ENCODE measurements at places on chromosomes 1 and 21.

DNA sequence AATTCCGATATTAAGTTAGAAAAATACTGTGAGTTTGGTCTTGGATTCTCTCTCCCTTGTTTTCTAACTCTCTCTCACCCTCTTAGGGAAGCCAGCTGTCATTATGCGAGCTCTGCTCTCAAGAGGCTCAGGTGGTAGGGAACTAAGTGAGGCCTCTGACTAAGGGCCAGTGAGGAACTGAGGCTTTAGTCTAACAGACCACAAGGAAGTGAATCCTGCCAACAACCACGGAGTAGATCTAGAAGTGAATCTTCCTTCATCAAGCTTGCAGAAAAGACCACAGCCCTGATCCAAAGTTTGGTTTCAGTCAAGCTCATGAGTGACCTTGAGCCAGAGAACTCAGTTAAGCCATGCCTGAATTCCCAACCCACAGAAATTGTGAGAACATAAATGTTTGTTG is 180.1 kb upstream of the PRMT6 start:
- DNase-seq, result no peak

GRCh38 chr1:36457691-36458090 is 6.5 kb downstream of the MRPS15 start:
- DNase-seq, result no peak

DNA sequence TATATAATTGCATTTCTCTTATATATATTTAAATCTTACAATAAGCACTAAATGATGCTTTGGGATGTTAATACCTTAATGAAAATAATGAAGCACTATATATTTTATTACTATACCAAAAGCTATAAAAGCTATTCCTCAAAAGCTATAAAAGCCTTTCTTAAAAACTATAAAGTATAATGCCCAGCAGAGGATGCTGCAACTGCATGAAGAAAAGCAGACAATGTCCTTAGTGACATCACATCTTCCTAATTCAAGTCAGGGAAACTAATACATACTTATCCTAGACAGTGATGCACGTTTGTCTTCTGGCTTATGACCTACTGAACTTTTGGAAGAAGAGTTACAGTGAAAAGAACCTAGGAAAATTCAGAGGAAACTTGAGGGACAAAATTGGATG is 13.6 kb upstream of the C1orf185 start:
- DNase-seq, result no peak

DNA sequence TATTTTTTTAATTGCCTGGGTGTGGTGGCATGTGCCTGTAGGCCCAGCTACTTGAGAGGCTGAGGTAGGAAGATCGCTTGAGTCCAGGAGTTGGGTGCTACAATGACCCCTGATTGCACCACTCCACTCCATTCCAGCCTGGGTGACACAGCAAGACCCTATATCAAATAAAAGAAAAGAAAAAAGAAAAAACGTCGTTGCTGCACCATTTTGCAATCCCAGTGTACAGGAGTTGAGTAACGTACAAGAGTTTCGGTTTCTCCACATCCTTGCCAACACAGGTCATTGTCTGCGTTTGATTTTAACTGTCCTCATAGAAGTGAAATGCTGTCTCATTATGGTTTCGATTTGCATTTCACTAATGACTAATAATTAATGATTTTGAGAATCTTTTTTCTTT is 7.9 kb downstream of the ZNF684 start:
- DNase-seq, result no peak

DNA sequence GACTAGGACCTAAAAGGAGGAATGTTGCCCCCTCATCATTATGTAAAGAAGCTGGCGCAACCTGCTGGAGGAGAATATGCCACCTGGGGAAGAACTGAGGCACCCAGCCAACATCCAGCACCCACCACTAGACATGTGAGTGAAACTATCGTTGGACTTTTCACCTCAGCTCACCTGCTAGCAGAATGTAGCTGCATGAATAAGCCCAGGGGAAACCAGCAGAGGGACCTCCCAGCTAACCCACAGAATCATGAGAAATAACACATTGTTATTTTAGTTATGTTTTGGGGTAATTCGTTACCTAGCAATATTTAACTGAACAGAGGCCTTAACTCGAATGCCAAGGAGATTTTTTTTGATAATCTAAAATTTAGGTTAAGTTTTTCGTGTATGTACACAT is 542.5 kb upstream of the DAB1 start:
- DNase-seq, result no peak

GRCh38 chr1:194117582-194117981 is 931.2 kb upstream of the B3GALT2 start:
- no peak for DNase-seq

DNA sequence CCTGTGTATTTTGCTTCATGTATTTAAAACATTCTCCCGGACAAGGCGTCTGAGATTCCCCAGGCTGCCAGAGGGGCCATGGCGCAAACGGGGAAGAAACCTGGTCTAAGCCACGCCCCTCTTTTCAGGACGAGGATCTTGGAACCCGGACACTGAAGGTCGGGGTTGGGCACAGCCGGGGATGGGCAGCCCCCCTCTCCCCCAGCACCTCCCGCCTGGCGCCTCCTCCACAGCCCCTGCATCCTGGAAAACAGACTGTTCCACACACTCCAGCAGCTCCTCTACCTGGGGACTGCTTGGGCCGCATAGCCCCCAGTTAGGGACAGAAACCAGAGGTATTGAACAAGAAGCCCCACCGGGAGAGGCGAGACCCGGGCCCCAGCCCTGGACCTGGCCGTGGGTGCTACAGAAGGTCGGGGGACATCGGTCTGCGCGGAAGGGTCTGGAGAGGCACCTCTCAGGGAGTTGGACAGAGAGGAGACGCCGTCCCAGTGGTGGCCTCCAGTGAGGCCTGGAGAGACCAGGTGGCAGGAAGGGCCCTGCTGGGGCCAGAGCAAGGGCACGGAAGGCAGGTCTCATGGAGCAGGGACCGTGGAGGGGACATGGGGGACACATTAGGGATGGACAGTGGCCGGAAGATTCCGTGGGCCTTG is 5.4 kb downstream of the TP73 start:
- DNase-seq, result no peak

- DNase-seq, result no peak
Measured at GRCh38 chr1:171664976-171665375, 12.5 kb upstream of the MYOC start.

DNA sequence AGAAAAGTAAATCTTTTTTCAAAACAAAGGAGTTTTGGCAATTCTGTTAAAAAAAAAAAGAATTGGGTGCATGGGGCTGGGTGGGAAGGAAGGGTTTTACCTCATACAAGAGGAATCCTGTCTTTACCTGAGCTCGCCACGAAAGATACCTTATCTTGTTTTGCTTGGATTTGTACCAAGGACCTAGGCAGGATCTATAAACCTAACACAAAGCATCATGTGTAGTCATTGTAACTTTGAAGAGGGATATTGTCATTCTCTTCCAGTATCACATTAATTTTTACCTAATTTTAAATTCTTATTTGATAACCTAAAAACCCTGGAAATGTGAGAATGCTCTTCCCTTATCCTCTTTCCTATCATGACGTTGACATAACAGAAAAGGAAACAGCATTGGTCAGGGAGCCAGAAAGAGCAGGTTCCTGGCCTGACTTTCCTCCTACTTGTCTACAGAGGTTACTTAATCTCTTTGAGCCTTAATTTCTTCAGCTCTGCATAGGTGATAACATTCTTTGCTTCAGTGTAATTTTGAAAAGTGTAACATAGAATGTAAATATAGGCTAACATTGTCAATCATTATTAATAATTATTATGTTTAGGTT is 4.0 kb upstream of the LAMC1 start:
- DNase-seq, result no peak

DNA sequence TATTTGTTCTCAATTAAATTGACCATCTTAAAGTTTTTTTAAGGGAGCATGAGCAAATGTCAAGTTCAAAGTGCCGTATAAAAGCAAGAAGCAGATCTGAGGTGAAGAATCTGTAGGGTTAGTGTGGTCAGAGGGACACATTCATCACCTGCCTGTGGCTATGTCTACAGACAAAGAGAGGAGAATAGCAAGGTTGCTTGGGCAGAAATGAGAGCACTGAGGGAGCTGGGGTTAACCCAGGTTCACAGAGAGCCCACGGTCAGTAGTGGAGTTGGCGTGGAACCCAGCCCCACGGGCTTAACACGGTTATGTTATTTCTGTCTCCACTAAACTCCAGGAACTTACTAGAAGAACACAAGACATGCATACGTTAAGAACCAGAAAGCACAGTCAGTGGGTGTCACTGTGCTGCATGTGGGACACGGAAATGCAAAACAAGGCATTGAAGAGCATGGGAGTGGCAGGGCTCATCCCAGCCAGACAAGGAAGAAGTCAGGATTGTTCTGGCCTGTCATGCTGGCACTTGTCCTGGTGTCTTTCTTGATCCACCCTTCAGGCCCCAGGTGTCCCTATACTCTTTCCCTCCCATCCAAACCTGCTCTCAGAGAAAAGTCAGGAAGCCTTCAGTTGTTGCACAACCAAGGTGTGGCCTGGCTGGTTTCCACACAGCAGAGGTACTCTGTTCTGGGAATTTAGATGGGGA is 95.5 kb upstream of the IVNS1ABP start:
- DNase-seq, result no peak

DNA sequence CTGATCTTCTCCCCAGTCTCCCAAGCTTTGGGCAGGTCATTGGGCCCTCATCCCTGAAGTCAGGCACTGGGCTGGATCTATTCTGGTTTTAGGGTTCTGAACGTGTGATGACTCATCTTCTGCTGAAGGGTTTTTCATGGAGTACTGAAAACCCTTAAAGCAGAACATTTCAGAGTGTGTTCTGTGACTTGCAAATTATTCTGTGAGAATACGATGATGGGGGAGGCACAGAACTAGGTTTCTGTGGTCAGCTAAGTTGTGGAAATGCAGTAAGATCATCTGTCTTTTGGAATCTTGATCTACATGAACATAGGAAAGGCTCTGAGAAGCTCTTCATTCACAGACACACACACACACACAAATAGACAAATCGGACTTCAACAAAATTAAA is 46.2 kb downstream of the NAV1 start:
- no peak for DNase-seq
